ENCODE measurements at places on chromosomes 11 and 22.

DNA sequence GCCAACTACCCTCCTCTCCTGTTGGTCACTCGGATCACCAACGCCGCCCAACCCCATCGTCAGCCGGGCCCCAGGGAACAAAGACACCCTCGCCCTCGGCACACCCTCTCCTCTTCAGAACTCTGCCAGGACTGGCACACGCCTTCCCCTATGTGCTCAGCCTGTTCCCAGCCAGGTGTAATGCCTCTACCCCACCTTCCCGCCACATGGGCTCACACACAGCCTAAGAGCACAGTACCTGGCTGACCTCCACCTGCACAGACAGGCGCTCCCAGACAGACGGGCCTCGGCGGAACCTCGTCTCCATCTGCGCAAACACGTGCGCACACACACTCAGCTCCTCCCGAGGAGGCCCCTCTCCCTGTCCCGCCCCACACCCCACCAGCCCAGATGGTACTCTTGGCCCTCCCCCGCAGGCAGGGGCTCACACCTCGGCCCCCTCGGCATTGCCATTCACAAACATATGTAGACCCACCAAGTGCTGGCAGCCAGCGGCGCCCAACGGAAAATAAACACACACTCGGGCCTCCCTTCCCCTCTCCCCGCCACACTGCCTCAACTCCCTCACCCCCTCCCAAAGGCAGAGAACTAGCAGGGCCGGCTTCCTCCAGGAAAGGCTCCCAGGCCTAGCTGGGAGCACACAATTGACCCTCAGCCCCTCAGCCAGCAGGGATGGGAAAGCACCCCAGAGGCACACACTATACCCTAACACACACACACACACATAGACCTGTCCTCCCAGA is 8.5 kb downstream of the ELFN2 start:
- no peak for DNase-seq

DNA sequence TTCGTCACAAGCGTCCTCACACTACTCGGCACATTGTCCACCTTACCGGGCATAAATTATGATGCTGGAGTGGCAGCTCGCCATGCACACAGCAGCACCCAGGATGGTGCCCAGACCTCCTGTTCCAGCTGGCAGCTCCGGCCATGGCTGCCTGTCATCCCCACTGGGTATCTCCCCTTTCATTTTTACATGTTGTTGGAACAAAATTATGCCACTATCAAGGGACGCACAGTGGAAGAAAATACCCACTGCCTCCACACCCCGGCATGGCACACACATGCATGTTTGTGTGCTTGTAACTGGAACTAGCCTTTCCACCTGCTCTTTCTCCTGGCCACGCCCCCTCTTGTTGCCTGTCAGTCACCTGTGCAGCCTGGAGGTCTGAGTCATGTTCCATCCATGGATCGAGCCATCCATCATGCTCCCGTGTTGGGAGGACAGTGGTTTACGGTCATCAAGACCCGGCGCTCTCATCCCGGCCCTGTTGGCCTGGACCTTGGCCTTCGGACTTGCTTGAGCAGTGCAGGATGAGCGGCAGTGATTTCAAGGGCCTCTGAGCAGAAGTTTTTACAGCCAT is 1069.6 kb downstream of the BRD1 start:
- DNase-seq: no peak

DNA sequence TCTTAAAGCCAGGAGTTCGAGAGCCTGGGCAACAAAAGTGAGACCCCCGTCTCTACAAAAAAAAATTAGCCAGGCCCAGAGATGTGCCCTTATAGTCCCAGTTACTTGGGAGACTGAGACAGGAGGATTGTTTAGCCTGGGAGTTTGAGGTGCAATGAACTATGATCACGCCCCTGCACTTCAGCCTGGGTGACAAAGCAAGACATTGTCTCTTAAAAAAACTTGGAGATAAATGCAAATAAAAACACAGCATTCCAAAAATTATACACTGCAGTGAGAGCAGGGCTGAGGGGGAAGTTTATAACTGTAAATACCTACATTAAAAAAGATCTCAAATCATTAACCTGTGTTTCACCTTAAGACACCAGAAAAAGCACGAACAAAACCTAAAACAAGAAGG is 22.1 kb downstream of the AP2A2 start:
- no peak for DNase-seq

DNA sequence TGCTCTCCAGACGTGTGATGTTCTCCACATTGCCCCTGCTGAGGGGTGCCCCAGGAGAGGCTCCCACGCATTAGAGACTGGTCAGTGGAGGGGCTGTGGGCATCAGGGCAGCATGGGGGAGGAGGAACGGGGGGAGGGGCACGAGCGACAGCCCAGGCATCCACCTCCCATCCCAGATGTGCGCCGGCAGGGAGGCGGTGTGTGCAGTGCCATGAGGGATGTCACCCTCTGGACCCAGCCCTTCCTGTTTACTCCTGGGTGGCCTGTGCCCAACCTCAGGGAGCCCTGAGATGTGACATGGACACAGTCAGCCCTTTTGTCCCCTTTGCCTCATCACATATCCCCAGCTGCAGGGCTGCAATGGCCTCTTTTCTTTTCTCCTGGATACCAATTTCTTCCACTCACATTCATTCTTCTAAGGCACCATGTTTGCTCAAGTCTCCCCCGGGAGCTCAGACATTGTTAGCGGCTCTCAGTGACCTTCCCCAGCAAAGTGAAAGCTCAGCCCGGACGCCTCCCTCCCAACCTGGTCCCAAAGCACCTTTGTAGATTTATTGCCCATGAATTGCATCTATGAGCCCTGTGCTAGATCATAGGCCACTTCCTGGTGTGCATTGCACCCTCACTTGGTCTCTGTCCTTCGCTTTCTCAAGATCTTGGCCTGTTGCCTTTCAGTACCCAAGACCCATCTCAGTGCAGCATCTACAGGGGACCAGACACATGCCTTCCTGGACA is 150.6 kb downstream of the CEP164 start:
- no peak for DNase-seq

DNA sequence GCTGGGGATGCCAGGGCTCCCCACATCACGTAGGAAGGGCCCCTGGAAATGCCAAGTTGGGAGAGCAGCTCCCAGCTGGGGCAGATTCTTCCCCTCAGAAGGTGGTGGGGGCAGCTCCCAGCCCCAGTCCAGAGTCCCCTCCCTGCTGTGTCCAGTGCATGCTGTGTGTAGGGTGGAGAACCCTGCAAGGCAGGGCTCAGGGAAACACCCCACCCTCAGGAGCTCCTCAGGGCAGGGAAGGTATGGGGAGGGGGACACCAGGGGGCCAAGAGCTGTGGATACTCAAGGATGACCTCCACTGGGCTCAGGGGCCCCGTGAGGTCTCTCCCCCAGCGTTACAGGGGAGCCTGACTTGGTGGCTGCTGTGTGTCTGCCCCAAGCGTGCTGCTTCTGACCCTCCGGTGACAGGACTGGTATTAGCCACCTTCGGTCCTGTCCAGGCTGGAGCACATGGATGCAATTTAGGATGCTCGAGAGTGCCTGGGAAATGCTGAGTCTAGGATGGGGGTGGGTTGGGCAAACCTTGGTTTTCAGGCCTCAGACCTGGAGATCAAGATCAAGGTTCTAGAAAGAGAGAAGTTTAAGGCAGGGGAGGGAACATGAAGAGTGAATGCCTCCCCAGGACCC is 16.1 kb upstream of the CABP7 start:
- no peak for DNase-seq

DNA sequence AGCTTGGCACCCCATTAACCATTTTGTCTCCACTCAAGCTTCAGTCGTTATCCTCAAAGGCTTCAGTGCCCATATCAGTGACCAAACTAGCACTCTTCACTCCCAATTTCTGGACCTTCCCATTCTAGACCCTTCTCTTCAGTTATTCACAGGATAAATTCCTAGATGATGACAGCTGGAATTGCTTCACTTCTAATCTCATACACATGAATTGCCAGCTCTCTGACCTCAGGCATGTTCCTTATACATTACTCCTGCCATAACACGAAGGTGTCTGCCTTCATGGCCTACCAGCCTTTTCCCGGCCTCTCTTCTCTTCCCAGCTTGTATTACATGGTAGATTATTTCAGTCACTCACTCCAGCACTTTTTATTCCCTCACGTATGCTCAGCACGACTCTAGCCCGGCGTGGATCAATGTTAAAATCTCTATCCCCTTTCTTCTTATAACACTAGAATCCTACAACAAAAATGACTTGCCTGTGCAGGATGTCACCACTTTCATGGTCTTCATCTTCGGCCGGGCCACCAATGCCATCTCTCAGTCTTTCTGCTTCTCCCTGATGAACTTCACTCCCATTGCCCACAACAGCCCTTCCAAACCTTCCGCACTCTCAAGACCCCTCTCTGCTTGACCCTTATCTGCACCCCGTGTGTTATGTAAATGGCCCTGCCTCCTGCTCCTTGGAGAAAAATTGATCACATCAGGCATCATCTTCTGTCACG is 36.9 kb downstream of the EIF3F start:
- no peak for DNase-seq

GRCh38 chr11:120280600-120281051 is 40.7 kb downstream of the POU2F3 start:
- DNase-seq: no peak

- DNase-seq: no peak
Observed at GRCh38 chr22:20748731-20749428, 25.0 kb upstream of the SERPIND1 start.

DNA sequence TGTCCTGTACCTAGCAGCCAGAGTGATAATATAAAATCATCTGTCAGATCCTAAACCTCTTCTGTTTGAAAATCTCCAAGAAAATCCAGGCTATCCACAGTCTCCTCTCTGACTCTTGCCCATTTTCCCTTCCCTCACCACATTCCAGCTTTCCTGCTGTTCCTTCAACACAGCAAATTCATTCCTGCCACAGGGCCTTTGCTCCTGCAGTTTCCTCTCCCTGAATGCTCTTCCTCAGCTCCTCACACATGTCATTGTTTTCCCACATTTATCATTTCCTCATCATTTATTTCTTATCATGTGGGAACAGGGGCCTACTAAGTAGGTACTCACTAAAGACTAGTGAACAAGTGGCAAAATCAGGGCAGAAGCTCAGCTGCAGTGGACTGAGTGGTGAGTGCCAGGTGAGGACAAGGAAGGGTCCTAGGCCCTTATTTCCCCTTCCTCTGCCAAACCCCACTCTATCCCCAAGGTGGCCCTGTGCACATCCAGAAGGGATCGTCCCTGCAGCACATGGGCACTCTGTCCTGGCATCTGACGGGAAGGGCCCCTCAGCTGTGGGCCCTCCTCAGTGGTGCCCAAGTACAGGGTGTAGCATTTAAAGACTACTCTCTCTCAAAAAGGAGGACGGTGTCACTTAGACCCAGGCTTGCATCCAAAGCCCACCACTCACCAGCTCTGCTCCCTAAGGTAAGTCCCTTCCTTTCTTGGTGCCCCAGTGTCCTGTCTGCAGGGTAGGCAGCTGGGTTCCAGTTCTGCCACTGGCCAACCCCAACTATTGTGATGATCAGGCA is 2.0 kb downstream of the LRRC32 start:
- no peak for DNase-seq

- no peak for DNase-seq
Observed at GRCh38 chr11:126819194-126819593, 181.4 kb downstream of the KIRREL3 start.

DNA sequence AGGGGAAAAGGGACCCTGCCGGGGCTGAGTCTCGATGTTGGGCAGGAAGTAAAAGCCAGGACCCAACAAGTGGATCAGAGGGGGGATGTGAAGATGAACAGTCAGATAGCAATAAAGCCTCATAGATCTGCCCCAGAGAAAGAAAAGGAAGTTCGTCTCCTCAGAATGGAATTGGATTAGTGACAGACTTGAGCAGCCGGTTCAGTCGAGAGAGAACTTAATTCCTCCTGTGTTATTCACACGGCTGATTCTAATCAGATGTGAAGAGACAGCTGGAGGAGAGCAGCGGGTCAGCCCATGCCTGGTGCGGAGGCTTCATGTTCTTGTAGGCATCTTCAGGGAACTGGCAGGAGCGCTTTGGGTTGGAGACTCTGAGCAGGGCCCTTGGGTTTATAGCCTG is 29.3 kb upstream of the CABP7 start:
- no peak for DNase-seq

GRCh38 chr11:19241260-19242178 is 774 bp upstream of the E2F8 start:
- DNase-seq: no peak

- DNase-seq: no peak
Observed at GRCh38 chr11:62664405-62665074, 470 bp downstream of the C11orf98 start.

- DNase-seq: no peak
Observed at GRCh38 chr11:9527481-9528135, 45.9 kb upstream of the WEE1 start.

GRCh38 chr11:71269603-71270511 is 17.5 kb upstream of the SHANK2 start:
- no peak for DNase-seq

DNA sequence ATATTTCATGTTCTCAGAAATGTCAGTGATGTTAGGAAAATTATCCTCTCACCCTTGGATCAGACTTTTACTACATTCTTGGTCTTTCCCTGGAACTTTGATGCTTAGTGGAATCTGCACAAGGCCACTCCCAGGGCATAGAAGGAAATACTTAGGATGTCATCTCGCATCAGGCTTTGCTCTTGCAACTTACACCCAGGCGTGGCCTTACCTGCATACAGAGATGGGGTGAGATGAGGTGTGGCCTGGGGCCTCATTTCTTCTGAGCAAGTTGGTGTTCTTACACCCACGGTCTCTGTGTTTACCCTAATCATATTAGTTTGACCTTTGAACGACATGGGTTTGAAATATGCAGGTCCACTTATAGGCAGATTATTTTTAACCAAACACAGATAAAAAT is 19.0 kb upstream of the OR52K2 start:
- DNase-seq: no peak

GRCh38 chr11:69950120-69950519 is 128.0 kb upstream of the ANO1 start:
- no peak for DNase-seq

DNA sequence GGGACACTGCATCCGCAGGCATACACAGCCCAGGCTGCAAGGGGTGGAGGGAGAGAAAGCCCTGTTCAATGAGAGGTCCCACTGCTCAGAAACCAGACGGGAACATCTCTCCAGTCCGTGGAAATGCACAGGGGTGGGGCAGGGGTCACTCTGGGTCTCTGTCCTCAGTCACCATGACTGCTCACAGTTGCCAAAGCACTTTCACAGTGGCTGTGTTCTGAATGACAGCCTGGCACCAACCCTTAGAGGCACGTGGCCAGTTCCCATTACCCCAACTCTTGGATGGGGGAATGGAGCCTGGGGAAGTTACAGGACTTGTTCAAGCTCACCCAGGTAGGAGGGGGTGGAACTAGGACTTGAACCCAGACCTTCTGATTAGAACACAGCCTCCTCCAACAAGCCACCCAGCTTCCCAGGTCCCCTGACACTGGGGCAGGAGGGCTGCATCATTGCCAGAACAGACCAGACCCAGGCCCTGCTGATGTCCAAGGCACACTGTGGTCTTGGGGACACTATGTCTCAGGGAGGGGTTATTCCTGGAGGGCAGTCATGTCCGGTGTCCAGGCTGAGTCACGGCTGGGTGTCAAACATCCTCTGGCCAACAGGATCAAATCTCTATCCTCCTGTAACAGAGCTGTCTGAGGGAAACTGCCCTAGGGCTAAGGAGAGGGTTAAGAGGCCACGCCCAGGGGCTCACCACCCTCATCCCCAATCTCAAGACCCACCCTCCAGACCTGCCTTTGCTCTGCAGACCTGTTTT is 8.2 kb downstream of the ZNF70 start:
- no peak for DNase-seq

Data from amygdala (tissue), 56 donors.